ENCODE measurements at places on chromosomes 7 and 10.
A peak's percentile ranks its signal among the peaks of the same experiment; 100 is the strongest.

- DNase-seq = no peak
Measured at GRCh38 chr10:50577010-50577409, 46.7 kb downstream of the SGMS1 start.

GRCh38 chr10:95739056-95739455, 16.9 kb upstream of the ENTPD1 start:
- DNase-seq = no peak

DNA sequence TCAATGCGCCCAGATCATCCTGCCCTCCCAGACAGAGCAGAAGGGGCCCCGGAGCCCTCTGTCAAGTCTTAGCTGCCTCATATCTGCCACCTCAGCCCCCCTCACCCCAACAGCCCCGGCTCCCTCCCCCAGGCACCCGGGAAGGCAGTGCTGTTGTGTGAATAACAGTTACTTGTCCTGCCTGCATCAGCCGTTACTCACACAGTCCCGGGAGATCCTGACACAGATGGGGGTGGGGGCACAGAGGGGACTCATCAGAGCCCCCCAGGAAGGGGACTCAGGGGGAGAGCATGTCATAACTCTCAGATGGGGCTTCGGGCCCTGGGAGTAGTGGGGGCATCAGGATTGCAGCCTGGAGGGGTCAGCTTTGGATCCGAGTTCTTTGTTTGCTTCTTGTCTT, 12.4 kb upstream of the SERPINE1 start:
- no peak for DNase-seq

GRCh38 chr7:143485094-143485493, 7.4 kb downstream of the TAS2R41 start:
- DNase-seq = no peak

- DNase-seq = no peak
Measured at GRCh38 chr10:1516492-1517165, 220.7 kb downstream of the ADARB2 start.

DNA sequence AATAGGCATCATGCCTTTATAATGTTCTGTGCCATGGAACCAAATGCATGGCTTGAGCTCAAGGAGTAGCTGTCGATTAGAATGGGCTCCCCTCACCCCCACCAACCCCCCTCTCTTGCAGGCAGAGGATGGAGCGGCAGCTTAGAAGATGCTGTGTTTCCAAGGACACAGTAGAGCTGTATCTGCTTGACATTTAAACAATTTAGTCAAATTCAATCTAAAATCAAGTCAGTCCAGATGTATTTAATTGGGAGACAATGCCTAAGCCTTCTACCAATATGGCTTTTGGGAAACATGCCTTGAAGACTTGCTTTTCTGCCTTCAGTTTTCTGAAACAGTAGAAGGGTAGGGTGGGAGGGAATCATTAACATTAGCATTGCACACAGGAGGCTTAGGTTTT, 497.1 kb upstream of the NRP1 start:
- no peak for DNase-seq

GRCh38 chr7:37376386-37376785, 72.3 kb downstream of the ELMO1 start:
- no peak for DNase-seq

DNA sequence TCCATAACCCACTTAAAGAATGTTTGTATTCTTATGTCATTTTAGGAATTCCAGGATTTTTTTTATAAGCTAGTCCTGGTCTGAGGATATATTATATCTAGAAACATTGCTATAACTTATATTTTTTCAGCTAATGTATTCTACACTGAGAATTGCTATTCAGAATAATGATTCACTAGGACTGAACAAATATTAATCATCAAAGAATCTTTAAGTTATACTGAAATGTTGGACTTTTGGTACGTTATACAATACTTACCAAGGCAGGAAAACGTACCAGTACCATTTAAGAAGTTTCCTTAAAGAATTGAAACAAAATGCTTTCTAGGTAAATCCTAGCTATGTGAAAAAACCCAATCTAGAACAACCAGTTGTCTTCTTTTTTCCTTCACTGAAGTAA, 18.4 kb downstream of the PTTG1IP2 start:
- no peak for DNase-seq

- DNase-seq = no peak
Measured at GRCh38 chr10:125362950-125363349, 202.6 kb upstream of the CTBP2 start.

DNA sequence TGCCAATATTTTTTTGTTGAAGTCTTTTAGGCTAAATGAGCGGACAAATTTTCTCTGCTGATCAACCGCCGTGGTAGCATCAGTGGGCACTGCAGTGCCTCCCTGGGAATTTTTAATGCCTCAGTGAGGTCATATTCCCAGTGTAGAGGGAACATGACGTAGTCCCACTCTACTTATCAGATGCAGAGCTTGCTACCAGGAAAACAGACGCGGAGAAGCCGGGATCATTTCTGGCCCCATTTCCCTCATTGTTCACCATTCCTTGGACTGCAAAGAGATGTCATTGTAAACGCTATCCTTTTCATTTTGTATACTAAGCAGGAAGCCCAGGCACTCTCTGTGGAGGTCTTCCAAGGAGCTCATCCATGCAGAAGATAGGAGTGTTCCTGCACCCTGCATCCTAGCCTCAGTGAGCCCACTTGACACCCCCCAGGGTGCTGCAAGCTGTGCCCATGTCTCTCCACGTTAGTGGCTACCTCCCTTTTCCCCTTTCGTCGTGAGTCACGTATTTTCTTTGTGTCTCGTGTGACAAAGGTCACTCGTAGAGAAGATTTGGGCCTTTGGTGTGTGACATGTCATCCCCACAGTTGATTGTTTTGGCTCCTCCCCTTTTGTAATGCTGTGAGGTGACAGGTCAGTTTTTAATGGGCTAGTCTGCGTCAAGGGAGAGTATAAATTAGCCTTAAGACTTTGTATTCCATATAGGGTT, 145.5 kb downstream of the TCF7L2 start:
- peak; percentile 27 for DNase-seq

- DNase-seq = no peak
Measured at GRCh38 chr7:147707926-147708325, 882.6 kb upstream of the C7orf33 start.

- no peak for DNase-seq
Measured at GRCh38 chr7:27774717-27775328, 34.9 kb downstream of the TAX1BP1 start.

- DNase-seq = no peak
Measured at GRCh38 chr10:74890460-74890859, 64.1 kb downstream of the KAT6B start.

- DNase-seq = no peak
Measured at GRCh38 chr7:111803015-111803758, 240.9 kb upstream of the IMMP2L start.

DNA sequence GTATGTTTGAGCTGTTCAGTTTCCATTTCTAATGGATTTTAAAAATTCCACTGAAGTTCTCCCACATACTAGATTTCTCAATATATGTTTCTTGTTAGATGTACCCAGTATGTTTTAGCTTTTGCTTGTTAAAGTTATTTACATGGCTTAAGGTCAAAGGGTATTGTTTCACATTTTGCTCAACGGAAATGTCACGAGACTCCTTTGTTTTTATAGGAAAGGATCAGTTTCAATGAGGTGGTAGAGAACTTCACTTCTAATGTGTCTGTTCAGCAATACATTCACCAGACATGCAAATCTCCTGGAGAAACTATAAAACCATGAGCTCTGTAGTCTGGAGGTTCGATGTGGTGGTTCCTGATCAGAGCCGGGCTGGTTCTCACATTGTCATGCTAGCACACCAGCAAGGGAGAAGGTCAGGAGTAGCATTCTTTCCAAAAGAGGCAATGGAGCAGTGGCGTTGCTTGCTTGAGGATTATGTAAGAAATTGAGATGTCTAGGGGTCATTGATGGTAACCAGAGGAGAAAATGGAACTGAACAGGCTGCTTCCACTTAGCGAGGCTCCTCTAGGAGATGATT, 114.0 kb downstream of the RAB18 start:
- DNase-seq = no peak

GRCh38 chr10:103660364-103661197, 167.1 kb downstream of the NEURL1 start:
- DNase-seq = no peak

DNA sequence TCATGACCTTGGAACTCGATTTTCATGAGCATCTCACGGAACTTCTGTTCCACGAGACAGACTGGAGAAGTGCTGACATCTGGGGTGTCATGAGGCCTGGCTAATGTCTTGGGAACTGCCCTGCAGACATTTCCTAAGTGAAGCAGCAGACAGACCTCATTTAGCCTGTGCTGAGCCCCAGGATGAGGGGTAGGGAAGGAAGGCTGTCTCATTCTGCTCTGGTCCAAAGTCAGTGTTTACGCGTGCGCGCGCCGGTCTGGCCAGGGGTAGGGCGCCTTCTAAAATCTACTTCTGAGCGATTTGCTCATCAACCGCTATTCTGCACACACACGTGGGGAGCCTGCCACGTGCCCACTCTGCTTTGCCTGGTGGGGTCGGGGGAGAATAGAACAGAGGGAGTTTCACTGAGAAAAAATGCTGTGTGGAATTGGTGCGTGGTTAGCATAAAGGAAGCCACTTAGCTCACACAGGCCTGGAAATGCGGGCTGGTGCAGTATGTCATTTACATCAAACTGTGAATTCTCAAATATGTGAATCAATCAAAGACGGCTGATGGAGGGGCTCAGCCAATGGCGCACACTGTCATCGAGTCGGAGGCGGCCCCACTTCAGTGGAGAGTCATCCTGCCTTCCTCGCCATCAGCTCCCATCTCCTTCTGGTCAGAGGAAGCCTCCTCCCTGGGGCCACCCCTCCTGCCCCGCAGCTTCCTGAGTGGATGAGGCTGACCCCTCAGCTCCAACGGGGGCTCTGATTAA, 335.1 kb downstream of the ADARB2 start:
- peak; percentile 32 for DNase-seq

DNA sequence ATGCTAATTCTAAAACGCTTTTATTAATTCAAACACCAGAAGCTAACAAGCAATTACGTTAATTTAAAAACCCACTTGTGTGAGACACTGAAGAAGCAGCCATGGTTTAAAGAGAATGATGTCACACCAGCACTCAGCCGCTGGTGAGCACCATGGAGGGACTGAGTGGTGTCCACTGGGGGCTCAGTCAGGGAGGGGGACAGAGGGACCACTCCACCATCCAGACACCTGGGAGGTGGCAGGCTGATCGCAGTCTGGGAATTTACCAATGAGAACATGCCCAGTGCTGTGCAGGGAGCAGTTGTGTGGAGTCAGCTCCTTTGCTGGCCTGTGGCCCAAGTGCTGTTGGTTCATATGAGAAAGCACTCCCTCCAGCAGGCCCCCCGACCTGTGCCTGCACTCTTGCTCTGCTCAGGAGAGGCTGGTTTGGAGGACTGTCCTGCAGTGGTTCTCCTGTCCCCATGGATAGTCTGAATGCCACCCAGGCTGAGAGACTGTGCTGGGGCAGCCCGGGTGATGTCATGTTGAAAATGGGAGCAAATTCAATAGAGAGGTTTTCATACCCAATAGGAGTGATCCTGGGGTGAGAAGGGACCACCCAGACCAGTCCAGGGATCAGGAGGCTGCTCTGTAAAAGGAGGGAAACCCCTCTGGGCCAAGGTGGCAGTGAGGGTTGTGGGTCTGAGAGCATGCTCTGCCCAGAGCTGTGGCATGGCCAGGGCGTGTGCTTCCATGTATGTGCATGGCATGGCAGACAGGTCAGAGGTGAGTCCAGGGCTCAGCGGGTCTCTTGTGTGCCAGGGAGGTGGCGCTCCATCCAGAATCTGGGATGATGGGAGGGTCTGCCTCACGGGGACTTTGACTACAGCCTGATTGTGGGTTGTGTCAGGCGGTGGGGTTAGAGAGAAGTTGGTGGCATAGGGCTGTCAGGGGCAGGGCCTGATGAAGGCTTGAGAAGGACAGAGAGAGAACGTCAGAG, 12.7 kb downstream of the ADCY1 start:
- DNase-seq = no peak

- no peak for DNase-seq
Measured at GRCh38 chr7:77416621-77417371, 647 bp upstream of the GSAP start.

DNA sequence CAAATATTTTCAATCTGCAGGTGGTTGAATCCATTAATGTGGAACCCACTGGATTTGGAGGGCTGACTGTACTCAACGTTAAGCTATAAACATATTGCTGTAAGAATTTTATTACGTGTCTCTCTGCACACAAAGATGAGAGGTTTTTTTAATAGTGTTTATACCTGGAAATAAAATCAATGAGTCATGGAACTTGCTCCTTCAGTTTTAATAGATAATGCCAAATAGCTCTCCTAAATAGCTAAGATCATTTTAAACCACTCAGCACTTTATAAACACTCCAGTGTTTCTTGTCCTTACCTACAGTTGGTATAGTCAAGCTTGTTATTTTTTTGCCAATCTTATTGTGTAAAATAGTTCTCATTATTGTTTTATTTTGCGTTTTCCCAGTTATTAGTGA, 455.6 kb upstream of the FZD8 start:
- no peak for DNase-seq

DNA sequence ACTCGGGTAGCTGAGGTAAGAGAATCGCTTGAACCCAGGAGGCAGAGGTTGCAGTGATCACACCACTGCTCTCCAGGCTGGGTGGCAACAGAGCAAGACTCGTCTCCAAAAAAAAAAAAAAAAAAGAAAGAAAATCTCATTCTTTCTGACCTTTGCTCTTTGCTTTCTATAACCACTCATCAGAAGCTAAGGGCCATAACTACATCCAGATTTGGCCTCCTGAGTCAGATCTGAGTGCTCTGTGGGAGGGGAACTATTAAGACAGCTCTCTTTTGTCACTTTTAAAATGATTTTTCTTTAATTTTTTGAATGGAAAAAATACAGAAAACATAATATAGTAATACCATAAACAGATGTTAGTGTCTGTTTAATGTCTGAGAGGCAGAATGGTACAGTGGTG, 210.1 kb downstream of the KIAA1217 start:
- no peak for DNase-seq

DNA sequence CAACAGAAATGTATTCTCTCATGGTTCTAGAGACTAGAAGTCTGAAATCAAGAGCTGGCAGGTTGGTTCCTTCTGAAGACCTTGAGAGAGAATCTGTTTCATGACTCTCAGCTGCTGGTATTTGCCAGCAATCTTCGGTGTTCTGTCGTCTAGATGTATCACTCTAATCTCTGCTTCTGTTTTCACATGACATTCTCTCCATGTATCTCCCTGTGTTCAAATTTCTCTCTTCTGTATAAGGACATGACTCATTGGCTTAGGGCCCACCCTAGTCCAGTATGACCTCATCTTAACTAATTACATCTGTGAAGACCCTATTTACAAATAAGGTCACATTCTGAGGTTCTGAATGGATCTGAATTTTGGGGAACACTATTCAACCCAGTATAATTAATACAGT, 82.3 kb downstream of the ANKRD7 start:
- no peak for DNase-seq

- no peak for DNase-seq
Measured at GRCh38 chr7:139651308-139651707, 126.5 kb downstream of the HIPK2 start.

- no peak for DNase-seq
Measured at GRCh38 chr7:78703391-78703790, 750.1 kb downstream of the MAGI2 start.

All from ureter (tissue), 1 donor.